ENCODE measurements at places on chromosomes 2 and 18.

DNA sequence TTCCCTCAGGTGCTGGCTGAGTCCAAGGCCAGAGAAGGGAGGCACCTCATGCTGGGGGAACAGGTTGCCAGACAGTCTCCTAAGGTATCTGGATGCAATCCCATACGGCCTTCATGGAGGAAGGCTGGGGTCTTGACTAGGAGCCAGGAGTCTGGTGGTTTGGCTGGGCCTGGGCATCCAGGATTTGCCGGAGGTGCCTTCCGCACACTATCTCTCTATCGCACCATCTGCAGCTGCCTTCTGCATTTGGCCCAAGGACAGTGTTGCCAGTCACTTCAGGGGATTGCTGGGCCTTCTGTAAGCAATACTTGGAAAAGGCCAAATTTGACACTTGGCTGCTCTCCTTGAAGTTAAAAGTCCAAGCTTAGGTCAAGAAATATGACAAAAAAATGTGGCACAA lies 327.2 kb downstream of the EN1 start:
- no peak for DNase-seq

DNA sequence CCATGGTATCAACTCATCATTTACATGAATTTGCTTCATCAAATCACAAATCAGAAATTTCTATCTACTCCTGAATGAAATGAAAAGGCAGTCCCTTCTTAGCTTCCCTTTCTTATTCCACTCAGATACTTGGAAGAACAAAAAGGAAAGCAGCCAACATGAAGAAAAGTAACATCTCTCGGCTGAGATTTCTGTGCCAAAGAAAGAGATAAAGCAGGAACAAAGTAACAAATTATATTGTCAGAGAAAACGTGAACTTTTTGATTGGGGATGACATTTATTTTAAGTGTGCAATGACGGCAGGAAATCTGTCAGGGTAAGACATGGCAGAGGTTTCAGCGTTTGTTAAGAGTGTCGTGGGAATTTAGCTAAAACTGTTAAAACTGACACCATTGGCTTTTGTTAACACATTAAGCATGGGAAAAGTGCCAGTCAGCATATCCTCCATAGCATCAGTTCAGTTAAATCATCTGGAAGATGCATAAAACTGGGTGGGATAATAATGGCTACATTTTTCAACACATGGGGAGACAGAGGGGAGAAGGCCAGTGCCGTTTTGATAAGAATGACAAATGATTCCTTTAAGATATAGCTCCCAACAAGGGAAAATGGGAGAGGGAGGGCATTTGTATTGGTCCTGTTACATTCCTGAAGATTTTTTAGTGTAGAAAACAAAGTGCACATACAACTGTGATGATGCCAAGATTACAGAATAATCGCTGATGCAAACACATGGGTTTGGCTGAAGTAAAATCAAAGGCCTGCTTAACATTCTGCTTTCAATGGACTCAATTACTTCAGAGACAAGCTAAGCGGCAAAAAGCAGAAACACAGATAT lies 211.6 kb downstream of the ZNF521 start:
- no peak for DNase-seq

- DNase-seq = no peak
Measured at GRCh38 chr2:236600892-236601291, 31.3 kb downstream of the ACKR3 start.

DNA sequence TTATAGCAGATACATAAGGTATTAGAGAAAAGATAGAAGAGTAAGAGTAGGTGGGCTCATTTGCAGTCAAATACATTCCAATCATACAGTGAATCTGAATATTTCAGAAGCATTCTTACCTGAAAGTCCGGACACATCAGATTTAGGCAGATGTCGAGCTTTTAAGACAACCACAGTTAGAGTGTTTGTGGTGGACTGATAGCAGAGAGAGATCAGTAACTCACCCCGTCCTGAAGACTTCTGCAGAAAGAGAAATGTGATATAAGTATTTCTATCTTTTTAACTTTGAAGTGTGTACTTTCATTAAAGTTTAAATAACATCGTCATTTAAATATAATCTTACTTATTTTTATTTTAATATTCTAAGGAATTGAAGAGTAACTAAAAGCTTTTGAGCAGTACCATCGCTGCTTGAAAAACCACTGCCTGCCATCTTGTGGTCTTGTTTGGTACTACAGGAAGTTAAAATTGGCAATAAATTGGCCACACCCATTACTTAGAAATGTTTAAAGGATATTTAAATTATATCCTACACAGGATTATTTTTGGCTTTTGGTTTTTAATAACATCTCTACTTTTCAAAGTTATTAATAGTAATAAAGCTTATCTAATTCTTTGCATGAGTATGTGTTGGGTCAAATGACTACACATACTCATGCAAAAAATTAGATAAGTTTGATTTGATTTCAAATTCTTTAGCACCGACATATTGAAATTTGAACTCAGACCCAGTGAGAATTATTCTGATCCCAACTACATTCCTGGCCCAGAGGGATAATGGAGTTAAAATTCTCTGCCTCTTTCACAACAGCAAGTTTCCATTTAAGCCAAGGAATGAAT lies 5.5 kb downstream of the SYT4 start:
- no peak for DNase-seq

- no peak for DNase-seq
Measured at GRCh38 chr2:235537587-235537986, 43.7 kb downstream of the AGAP1 start.

DNA sequence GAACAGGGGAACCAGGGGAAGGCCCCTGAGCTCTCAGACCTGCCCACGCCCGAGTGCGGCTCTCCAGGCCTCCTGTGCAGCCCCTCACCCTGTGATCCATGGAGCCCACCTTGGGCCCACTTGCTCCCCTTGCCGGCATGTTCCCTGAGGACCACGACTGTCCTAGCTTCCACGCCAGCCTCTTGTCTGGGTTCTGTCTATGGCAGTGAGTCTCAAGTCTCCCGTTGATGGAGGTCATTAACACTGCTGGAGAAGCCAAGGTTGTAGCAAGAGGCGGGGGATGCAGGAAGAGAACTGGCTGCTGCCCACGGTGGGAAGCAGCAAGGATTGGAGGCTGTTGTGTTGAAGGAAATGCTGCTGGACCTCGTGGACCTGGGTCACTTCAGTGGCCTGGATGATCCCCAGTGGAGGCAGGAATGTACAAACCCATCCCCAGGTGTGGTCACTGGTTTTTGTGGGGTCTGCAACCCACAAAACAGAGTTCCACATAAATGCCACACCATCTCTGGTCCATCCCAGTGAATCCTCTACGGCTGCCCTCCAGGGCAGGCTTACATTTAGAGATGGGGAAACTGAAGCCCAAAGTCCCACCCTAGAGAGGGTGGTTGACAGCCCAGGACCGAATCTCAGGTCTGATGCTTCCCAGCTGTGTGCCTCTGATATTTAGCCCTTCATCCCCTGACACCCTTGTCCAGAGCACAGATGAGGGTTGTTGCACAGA lies 150.3 kb downstream of the NDUFA10 start:
- no peak for DNase-seq

All from activated CD4-positive, alpha-beta T cell treated with anti-CD3 and anti-CD28 coated beads, Interleukin-2, amount 50 U/mL, for 4 hours (primary cell).